ENCODE measurements at places on chromosomes 4 and X.

GRCh38 chr4:47790105-47790504 lies 47.8 kb downstream of the CORIN start:
- no peak for DNase-seq

- no peak for DNase-seq
These were observed 245.0 kb upstream of the GEMIN8 start for GRCh38 chrX:14274691-14275090.

DNA sequence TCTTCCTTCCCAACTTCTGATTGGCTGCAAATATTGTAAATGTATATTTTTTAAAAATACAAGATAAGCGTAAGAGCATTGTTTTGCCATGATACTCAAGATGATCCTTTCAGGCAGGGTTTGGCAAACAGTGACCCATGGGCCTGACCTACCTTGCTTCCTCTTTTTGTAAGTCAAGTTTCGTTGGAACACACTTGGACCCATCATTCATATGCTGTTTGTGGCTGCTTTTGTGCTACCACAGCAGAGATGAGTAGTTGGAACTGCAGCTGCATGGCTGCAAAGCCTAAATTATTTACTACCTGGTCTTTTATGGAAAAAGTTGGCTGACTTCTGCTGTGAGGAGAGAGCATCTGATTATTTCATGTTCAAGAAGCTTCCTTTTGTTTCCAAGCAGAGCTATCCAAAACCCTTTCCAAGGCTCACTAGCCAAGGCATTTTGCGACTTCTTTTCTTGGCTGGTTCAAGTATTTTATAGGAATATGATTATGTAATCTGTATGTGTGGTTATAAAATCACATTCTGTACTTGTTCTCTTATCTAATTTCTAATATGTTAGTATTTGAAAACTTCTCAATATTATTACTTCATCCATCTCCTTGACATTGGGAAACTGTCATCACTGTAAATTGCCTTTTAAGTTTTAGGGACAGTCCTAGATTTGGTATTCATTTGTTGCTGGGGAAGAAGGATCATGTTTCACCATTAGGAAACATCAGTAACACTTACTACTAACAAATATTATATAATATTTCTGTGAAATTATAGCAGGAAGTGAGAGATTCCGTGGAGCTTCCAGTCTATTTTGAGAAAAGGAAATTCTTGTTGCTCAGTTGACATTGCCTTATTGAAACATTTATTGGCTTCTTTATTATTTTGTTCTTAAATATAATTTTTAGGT lies 109.2 kb downstream of the ARHGAP10 start:
- DNase-seq = no peak

DNA sequence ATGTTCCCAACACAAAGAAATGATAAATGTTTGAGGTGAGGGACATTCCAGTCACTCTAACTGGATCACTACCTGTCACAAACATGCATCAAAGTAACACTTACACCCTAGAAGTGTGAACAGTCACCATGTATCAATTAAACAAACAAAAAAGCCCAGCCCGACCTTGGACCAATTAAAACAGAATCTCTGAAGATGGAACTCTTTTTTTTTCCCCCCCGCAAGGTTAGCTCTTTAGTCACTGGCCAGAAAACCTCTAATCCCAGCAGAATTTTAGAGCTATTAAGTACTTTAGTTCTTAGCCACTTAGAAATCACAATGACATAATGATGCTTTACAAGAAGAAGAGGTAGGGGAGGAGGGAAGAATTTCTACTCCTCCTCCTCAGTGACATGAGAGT lies 154.5 kb downstream of the PALLD start:
- DNase-seq = no peak

- DNase-seq = no peak
These were observed 80.5 kb downstream of the MID1IP1 start for GRCh38 chrX:38881727-38882126.

DNA sequence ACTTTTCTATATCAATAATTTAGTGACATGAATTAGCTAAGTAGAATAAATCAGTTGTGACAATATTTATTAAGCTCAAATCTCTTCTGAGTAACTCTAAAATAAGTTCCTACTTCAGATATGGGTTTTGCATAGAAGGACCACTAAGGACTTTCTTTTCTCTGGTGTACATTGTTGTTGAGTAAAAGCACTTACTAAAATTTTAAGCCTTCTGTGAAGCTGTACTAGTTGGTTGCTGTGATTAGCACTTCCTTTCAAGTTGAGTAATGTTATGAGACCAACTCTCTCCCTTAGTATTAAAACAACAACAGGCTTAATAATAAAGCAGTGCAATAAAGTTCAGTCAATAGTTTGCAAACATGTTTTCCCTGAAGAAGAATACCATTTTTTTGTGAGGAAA lies 667.4 kb upstream of the NDST4 start:
- DNase-seq = no peak

Data from tibial nerve (tissue), 4 donors.